Type B pancreatic cell (in vitro differentiated cells): ENCODE measurements at places on chromosomes 11 and 22. TPM values are rescaled to one million over a fixed set of nuclear protein-coding genes. Genes with fewer than 3 reads are reported as not detected.

Gene LZTR1
- 60.3 and 102 TPM in 2 replicates for total RNA-seq

GRCh38 chr22:28441720-28442263, 237.8 kb downstream of the TTC28 start:
- peaks cover 39% of the 10 kb centered on the region for H3K4me1 ChIP-seq
- H3K27me3 ChIP-seq: peaks cover 3% of the 10 kb centered on the region
- H3K36me3 ChIP-seq: no peaks in the 10 kb centered on the region
- H3K4me3 ChIP-seq: peak overlapping the region; percentile 82
- DNase-seq: no peak
- peak overlapping the region; percentile 79 for H3K27ac ChIP-seq

- H3K4me3 ChIP-seq: no peak overlapping the region
- peaks cover 2% of the 10 kb centered on the region for H3K36me3 ChIP-seq
- H3K4me1 ChIP-seq: peaks cover 29% of the 10 kb centered on the region
- no peak for DNase-seq
- no peaks in the 10 kb centered on the region for H3K27me3 ChIP-seq
These were observed 2.2 kb upstream of the DDX10 start for GRCh38 chr11:108662700-108663099.

GRCh38 chr22:28021116-28021997, 102.3 kb upstream of the PITPNB start:
- no peaks in the 10 kb centered on the region for H3K36me3 ChIP-seq
- DNase-seq: peak; percentile 57
- H3K27ac ChIP-seq: peak overlapping the region; percentile 75
- H3K27me3 ChIP-seq: no peaks in the 10 kb centered on the region
- peaks cover 36% of the 10 kb centered on the region for H3K4me1 ChIP-seq

DNA sequence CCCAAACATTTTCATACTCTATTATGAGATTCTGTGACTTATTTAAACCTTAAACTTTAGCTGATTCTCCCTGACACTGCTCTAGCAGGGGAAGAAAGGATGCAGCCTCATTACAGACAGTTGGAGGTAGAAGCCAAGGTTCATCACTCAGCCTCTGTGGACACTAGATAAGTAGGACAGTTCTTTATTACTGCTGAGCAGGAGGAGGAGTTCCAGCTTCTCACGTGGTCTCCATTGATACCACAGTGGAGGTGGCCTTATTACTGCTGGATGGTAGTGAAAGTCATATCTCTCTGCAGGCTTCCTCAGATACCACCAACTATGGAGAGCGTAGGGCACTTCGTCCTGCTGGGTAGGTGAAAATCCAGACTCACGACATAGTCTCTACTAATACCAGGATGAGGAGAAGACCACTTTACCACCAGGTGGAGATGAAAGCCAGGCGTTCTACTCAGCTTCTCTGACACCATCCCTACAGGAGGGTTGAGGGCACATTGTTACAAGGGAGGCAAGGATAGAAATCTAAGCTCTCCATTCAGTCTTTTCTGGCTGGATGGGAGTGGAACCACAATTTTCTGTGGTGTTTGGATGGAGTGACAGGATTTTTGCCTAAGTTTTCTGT, 13.1 kb upstream of the ANGPTL5 start:
- H3K4me1 ChIP-seq: no peaks in the 10 kb centered on the region
- no peak overlapping the region for H3K4me3 ChIP-seq
- H3K36me3 ChIP-seq: no peaks in the 10 kb centered on the region

Gene KLHL22
- 34.3 and 38.8 TPM in 2 replicates for total RNA-seq

Gene BTG4
- not detected in 2 replicates for total RNA-seq

Gene CEND1
- 0.17 and 0.89 TPM in 2 replicates for total RNA-seq

GRCh38 chr22:27194096-27194748, 536.8 kb downstream of the MIAT start:
- peaks cover 8% of the 10 kb centered on the region for H3K27me3 ChIP-seq
- H3K4me3 ChIP-seq: peak overlapping the region; percentile 16
- peaks cover 4% of the 10 kb centered on the region for H3K36me3 ChIP-seq

DNA sequence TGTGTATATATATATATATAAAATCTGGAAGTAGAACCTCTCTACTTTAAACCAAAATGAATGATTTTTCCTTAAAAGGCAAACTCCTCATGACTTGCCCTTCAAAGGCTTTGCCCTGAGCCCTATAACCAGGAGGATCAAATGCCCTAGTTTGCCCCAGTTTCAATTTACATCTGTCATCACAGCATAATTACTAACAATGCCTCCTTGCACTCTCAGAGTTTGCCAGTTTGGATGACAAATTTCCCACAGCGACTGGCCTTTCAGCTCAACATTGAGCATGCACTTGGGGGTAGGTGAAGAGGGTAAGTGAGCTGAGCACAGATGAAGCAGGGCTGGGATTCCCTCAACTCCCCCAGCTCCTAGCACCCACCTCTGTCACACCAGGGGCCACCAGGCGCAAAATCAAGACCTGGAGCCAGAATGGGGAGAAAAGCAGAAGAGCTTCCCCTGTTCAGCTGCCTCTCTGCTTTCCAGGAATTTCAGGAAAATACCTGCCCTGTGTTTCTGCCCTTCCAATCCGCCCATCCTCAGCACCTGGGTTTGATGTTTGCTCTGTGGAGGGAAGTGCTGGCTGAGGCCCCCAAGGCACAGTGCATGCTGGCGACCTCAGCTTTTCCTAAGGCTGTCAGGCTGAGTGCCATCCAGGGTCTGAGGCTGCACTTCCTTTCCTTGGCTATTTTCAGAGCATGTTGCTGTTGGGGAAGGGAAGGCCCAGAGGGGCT, 67.5 kb downstream of the ADAMTS15 start:
- H3K4me3 ChIP-seq: no peak overlapping the region
- H3K36me3 ChIP-seq: no peaks in the 10 kb centered on the region
- no peaks in the 10 kb centered on the region for H3K27me3 ChIP-seq

GRCh38 chr11:70688142-70688541, 289.8 kb downstream of the CTTN start:
- no peak overlapping the region for H3K4me3 ChIP-seq
- H3K27me3 ChIP-seq: no peaks in the 10 kb centered on the region
- H3K36me3 ChIP-seq: no peaks in the 10 kb centered on the region
- no peaks in the 10 kb centered on the region for H3K4me1 ChIP-seq

Gene SERHL2
- 2.8 and 3.9 TPM in 2 replicates for total RNA-seq

- peaks cover 13% of the 10 kb centered on the region for H3K4me1 ChIP-seq
- no peak overlapping the region for H3K27ac ChIP-seq
- peaks cover 3% of the 10 kb centered on the region for H3K27me3 ChIP-seq
- H3K36me3 ChIP-seq: no peaks in the 10 kb centered on the region
- H3K4me3 ChIP-seq: peak overlapping the region; percentile 57
- no peak for DNase-seq
These were observed 4.2 kb downstream of the SIPA1 start for GRCh38 chr11:65642014-65642671.

DNA sequence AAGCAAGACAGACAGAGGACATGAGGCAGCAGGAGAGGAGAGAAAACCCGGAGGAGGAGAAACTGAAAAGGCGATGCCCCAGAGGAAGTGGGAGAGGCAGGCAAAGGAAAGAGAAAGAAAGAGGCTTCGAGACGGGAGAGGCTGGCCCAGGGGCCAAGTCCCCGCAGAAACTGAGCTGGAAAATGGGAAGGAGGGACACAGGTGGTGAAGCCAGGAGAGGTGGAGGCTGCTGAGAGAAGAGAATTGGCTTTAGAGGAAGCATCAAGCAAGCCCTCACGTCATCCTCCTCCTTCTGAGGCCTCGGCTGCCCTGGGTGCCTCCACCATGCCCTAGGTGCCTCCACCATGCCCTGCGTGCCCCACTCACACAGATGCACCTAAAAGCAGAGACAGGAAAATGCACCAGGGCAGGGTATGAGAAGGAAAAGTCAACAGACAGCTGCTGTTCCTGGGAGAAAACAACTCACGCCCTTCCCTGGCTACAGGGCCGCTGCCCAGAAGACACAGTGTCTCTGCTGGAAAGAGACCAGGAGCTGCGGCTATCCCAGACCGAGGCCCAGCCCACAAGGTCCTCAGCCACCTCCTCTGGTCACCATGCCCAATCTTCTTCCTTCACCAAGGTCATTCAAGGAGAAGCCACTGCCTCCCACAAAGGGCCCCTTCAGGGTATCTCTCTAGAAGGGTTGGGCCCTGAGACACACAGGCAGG, 14.3 kb downstream of the FXYD6 start:
- DNase-seq: no peak
- H3K4me3 ChIP-seq: no peak overlapping the region
- peaks cover 4% of the 10 kb centered on the region for H3K27me3 ChIP-seq
- peaks cover 7% of the 10 kb centered on the region for H3K36me3 ChIP-seq

DNA sequence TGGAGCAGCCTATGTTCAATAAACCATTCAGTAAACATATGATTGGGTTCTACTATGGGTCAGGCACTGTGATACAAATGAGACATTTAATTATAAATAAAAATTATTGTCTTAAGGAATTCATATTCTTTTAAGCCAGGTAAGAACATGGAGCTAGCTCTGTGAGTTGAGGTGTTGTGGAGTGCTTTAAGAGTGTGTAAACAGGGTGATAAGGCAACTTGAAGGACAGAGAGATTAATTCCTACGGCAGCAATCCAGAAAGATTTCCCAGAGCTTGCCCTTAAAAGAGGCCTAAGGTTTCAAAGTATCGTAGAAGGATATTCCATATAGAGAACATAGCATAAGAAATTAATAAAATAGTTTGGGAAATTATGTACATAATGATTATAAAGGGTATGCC, 126.4 kb upstream of the FAT3 start:
- no peaks in the 10 kb centered on the region for H3K4me1 ChIP-seq
- H3K4me3 ChIP-seq: no peak overlapping the region
- DNase-seq: no peak
- H3K27me3 ChIP-seq: no peaks in the 10 kb centered on the region

Gene CDPF1
- 10.8 and 12.9 TPM in 2 replicates for total RNA-seq

Gene RTN4RL2
- 8.6 and 10.4 TPM in 2 replicates for total RNA-seq

Gene C11orf87
- 0.33 and 5.3 TPM in 2 replicates for total RNA-seq

Gene MYO7A
- total RNA-seq: 2.8 and 5.3 TPM in 2 replicates

- peaks cover 16% of the 10 kb centered on the region for H3K4me1 ChIP-seq
- H3K27ac ChIP-seq: no peak overlapping the region
- no peaks in the 10 kb centered on the region for H3K27me3 ChIP-seq
- no peak overlapping the region for H3K4me3 ChIP-seq
These were observed 231.4 kb downstream of the BLID start for GRCh38 chr11:121884626-121885025.

Gene CHORDC1
- 51.5 and 63.7 TPM in 2 replicates for total RNA-seq

Gene CCDC116
- 0.21 and 0.87 TPM in 2 replicates for total RNA-seq

GRCh38 chr11:10307022-10307399, 2.1 kb downstream of the ADM start:
- peaks cover 80% of the 10 kb centered on the region for H3K27me3 ChIP-seq
- no peak for DNase-seq
- peak overlapping the region; percentile 98 for H3K4me3 ChIP-seq
- H3K36me3 ChIP-seq: peaks cover 4% of the 10 kb centered on the region

DNA sequence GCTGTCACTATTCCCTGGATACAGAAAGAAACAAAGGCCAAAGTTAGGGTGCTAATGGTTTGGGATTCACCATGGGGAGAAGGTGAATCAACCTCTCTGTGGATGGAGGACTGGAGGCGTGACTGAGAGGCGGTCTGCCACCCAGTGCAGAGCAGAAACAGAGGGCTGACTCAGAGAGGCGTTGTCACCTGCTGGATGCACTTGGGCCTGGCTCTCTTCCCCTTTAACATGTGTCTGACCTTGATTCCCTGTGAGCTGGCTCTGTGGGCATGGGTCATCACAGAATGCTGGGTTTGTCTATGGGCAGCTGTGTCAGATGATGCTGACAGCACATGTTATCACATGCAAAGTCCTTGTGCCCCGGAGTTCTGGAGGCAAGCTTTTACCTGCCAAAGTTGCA, 75.9 kb downstream of the LDLRAD3 start:
- H3K4me3 ChIP-seq: no peak overlapping the region
- H3K27ac ChIP-seq: no peak overlapping the region
- no peaks in the 10 kb centered on the region for H3K27me3 ChIP-seq
- H3K4me1 ChIP-seq: peaks cover 36% of the 10 kb centered on the region

DNA sequence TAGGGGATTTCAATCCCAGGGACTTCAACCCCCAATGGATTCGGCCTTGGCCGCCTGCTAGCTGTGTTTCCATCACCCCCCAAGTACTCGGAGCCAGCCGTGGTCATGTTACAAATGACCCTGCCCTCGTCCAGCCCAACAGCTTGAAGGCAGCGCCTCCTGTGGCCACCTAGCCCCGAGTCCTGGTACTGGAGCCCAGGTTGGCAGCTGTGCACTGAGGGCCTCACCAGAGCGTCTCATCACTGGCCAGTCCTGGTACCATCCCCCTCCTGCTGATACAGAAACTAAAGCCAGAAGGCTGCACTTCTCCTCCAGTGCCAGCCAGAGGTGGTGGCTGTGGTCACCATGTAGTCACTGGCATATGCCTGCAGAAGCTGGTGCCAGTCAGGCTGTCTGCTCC, 44.9 kb upstream of the FADD start:
- peaks cover 5% of the 10 kb centered on the region for H3K4me1 ChIP-seq
- H3K36me3 ChIP-seq: no peaks in the 10 kb centered on the region
- no peak overlapping the region for H3K27ac ChIP-seq

GRCh38 chr22:47199261-47199978, 437.0 kb downstream of the TBC1D22A start:
- no peaks in the 10 kb centered on the region for H3K4me1 ChIP-seq
- H3K36me3 ChIP-seq: peaks cover 4% of the 10 kb centered on the region
- no peak overlapping the region for H3K4me3 ChIP-seq
- no peak overlapping the region for H3K27ac ChIP-seq
- no peaks in the 10 kb centered on the region for H3K27me3 ChIP-seq
- DNase-seq: no peak

DNA sequence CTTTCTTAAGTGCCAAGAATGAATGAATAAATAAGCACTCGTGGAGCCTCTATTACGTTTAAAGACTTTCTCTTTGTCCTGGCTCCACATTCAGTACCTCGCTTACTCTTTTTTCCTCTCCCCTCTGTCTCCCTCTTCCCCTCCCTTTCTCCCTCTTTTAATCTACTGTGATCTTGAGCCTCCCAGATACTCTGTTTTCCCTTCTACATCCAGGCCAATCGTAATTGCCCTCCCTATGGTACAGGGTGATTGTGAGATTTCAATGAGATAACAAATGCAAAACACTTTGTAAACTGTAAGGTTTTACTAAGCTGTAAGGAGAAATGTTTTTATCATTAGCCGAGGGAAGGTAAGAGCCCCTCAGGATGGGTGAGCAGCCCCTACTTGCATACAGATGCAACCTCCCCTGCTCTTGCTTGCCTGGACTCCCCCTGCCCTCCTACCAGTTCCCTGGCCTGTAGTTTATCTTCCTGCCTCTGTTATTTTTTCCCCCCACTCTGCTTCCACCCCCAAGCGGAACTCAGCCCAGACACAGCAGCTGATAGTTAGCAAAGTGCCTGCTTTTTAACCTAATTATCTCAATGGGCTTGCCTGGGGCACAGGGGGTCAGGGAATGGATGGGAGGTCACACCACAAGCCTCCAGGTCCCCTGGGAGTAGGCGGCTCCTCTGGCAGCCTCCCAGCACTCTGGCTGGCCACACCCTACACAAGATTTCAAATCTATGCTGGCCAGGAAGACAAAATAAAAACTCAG, 76.9 kb upstream of the CADM1 start:
- H3K27ac ChIP-seq: peak overlapping the region; percentile 66
- H3K4me1 ChIP-seq: peaks cover 26% of the 10 kb centered on the region
- no peak for DNase-seq
- no peaks in the 10 kb centered on the region for H3K36me3 ChIP-seq

- DNase-seq: no peak
- H3K4me3 ChIP-seq: peak within 1 kb of the TSS; percentile 89
- peak within 1 kb of the TSS; percentile 64 for H3K27ac ChIP-seq
- H3K27me3 ChIP-seq: peaks cover 47% of the 10 kb centered on the region
- peaks cover 18% of the 10 kb centered on the region for H3K4me1 ChIP-seq
These were observed at the start of gene WNT11 for GRCh38 chr11:76206327-76207081. TSS of gene WNT11 (minus strand) at chr11:76206502. CDS start at chr11:76206407, 95 bp downstream.

Gene OR8G5
- total RNA-seq: 0.26 TPM in 1 of 2 replicates, not detected in the other

Gene HTR3A
- total RNA-seq: 0.27 TPM in 1 of 2 replicates, not detected in the other

- H3K36me3 ChIP-seq: peaks cover 40% of the 10 kb centered on the region
- H3K27ac ChIP-seq: no peak overlapping the region
- H3K4me3 ChIP-seq: no peak overlapping the region
- DNase-seq: no peak
- no peaks in the 10 kb centered on the region for H3K4me1 ChIP-seq
These were observed 13.6 kb downstream of the C2CD3 start for GRCh38 chr11:74157169-74157568.
